Liver (tissue), 10 donors: ENCODE measurements at places on chromosomes 7 and 10. TPM values are rescaled to one million over a fixed set of nuclear protein-coding genes. Genes with fewer than 3 reads are reported as not detected.

GRCh38 chr10:11668847-11669610 is 57.6 kb upstream of the USP6NL start:
- no peak overlapping the region for H3K27ac ChIP-seq
- H3K36me3 ChIP-seq, result no peaks in the 10 kb centered on the region
- no peak overlapping the region for H3K4me3 ChIP-seq

- H3K27me3 ChIP-seq, result no peaks in the 10 kb centered on the region
- no peaks in the 10 kb centered on the region for H3K36me3 ChIP-seq
- H3K4me1 ChIP-seq, result no peaks in the 10 kb centered on the region
- DNase-seq, result no peak
- no peak overlapping the region for H3K27ac ChIP-seq
Observed at GRCh38 chr10:11243425-11244222, 226.0 kb downstream of the CELF2 start.

GRCh38 chr10:75746356-75746755 is 314.9 kb downstream of the LRMDA start:
- no peaks in the 10 kb centered on the region for H3K27me3 ChIP-seq
- DNase-seq, result no peak
- no peak overlapping the region for H3K4me3 ChIP-seq
- no peaks in the 10 kb centered on the region for H3K36me3 ChIP-seq

DNA sequence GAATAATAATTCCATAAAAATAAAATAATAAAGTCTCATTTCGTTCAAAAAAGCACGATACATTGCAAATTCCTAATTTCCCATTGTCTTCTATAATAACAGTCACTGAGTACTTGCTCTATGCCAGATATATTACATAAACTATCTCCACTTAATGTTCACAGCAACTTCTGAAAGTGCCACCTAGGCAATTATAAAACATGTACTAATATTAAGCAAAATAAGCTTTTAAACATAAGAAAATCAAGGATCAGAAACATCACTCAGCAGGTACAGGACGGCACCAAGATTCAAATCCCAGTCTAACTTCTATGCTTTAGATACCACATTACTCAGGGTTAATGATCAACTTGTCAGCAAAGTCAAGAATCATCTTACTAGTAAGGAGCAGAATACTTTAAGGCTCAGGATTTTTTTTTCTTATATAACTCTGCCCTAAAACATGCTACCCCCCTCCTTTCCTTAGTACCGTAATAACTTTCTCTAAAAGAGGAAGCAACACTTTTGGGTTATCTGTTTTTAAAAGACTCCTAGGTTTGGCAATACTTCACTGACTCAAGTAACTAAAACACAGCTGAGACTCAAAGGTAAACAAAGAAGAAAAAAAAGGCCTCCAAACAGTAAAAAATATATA is 51.3 kb downstream of the USP6NL start:
- DNase-seq, result no peak
- H3K27me3 ChIP-seq, result no peaks in the 10 kb centered on the region
- H3K4me3 ChIP-seq, result no peak overlapping the region
- no peaks in the 10 kb centered on the region for H3K36me3 ChIP-seq

- no peaks in the 10 kb centered on the region for H3K27me3 ChIP-seq
- H3K4me3 ChIP-seq, result no peak overlapping the region
- no peak overlapping the region for H3K27ac ChIP-seq
Observed at GRCh38 chr10:93542358-93542791, 24.1 kb upstream of the FFAR4 start.

GRCh38 chr7:15567652-15568051 is 5.8 kb upstream of the AGMO start:
- no peak overlapping the region for H3K4me3 ChIP-seq
- no peaks in the 10 kb centered on the region for H3K27me3 ChIP-seq
- H3K27ac ChIP-seq, result no peak overlapping the region
- peaks cover 16% of the 10 kb centered on the region for H3K4me1 ChIP-seq
- no peak for DNase-seq

The COL26A1 gene
- total RNA-seq, result 0.89 TPM

DNA sequence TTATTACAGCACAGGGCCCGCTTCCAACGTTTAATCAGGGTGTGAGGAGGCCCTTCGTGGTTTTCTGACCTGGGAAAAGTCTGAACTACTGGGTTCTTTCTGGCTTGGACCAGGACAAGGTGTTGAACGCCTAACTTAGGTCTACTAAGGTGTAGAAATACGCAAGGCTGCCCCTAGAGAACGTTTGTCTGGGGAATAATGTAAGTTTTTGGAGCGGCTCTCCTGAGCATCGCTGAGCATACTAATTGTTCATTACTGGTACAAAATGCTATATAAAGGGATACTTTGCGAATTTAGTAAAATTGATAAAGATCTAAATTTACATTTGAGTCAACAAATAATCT is 32.4 kb upstream of the TOMM7 start:
- no peaks in the 10 kb centered on the region for H3K4me1 ChIP-seq
- no peaks in the 10 kb centered on the region for H3K27me3 ChIP-seq
- no peaks in the 10 kb centered on the region for H3K36me3 ChIP-seq

The SP4 gene
- 12.1 TPM for total RNA-seq

DNA sequence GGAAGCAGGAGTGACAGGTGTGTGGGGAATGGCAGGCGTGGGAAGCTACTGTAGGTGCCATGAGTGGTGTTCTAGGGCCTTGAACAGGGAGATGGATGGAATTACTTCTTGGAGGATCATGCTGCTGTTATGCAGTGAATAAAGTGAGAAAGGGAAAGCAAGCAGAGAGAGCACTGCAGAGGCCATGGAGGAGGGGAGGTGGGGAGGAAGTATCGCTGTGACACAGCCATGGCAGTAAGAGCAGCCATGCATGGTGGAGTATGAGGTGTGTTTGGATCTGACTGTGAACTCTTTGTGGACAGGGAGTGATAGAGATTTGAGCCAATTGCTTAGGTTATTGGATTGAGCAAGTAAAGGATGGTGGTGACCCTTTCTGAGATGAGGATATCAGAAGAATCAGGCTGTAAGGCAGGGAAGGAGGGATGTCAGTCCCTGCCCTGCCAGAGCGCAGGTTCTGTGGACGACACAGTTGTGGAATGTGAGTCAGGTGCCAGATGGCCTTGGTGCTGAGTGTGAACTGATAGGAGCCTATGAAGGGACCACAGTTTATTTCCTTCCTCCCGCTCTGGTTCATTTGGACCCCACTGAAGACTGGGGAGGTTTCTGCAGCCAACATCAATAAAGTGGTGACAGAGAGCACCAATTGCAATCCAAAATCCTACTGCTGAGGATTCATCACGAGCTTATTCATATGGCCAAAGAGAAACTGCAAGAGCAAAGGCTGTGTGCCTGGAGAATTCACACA is 105.5 kb upstream of the TMEM72 start:
- DNase-seq, result no peak
- H3K27me3 ChIP-seq, result no peaks in the 10 kb centered on the region
- no peaks in the 10 kb centered on the region for H3K4me1 ChIP-seq

DNA sequence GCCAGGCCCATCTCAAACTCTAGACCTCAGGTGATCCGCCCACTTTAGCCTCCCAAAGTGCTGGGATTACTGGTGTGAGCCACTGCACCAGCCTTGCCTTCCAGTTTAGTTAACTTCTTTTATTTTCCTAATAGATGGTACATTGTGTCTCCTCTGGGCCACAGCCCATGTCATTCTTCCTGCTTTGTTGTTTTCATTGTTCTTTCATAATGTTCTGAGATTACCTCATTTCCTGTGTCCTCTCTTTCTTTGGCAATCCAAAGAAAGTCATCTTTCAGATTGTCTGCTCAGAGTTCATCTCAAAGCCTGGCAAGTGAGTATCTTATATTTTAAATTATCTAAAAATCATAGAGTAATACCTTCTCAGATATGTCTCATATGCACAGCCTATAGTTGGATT is at the start of gene OLAH:
TSS of gene OLAH (plus strand) at position 270 of the 400 bp plus-strand sequence. CDS start 3,346 bp downstream, outside the sequence.
- H3K36me3 ChIP-seq, result no peaks in the 10 kb centered on the region
- H3K4me3 ChIP-seq, result no peak within 1 kb of the TSS
- no peaks in the 10 kb centered on the region for H3K4me1 ChIP-seq
- no peak within 1 kb of the TSS for H3K27ac ChIP-seq

The TWIST1 gene
- total RNA-seq, result 0.19 TPM

GRCh38 chr10:23001901-23002516 is 74.2 kb downstream of the ARMC3 start:
- no peak overlapping the region for H3K4me3 ChIP-seq
- no peaks in the 10 kb centered on the region for H3K4me1 ChIP-seq
- H3K27ac ChIP-seq, result no peak overlapping the region
- H3K27me3 ChIP-seq, result no peaks in the 10 kb centered on the region
- no peak for DNase-seq

DNA sequence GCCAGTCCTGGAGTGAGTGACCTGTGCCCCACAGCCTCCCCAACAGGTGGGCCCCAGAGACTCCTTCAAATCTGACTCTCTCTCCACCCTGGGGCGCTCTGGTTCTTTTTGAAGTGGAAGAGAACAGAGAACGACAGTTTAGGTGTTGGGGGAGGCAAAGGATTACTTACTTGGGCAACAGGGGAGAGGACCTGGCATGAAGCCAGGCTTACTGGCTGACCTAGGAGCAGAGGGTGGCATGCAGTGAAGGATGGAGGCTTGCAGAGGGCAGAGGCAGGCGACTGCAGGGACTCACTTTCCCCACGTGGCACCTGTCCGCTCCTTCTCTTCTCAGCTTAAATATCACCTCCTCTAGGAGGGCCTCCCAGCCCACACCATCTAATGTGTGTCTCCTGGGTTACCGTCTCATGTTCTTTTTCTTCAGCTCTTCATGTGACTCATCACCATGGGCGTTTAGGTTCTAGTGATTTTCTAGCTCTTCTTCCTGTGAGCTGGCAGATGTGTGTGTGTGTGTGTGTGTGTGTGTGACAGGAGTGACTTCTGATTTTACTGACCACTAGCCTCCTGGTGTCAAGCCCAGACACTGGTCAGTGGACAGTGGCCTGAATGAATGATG is 15.5 kb downstream of the LZTS2 start:
- H3K27ac ChIP-seq, result no peak overlapping the region
- H3K4me3 ChIP-seq, result no peak overlapping the region
- H3K4me1 ChIP-seq, result peaks cover 2% of the 10 kb centered on the region
- no peaks in the 10 kb centered on the region for H3K36me3 ChIP-seq

- H3K4me1 ChIP-seq, result no peaks in the 10 kb centered on the region
- no peak overlapping the region for H3K27ac ChIP-seq
- no peaks in the 10 kb centered on the region for H3K27me3 ChIP-seq
- H3K36me3 ChIP-seq, result peaks cover 6% of the 10 kb centered on the region
- H3K4me3 ChIP-seq, result no peak overlapping the region
- DNase-seq, result no peak
Observed at GRCh38 chr7:129652914-129653313, 41.4 kb downstream of the NRF1 start.

GRCh38 chr10:116948530-116948870 is 56.5 kb downstream of the SHTN1 start:
- no peak overlapping the region for H3K4me3 ChIP-seq
- H3K27ac ChIP-seq, result no peak overlapping the region
- peaks cover 2% of the 10 kb centered on the region for H3K36me3 ChIP-seq
- no peaks in the 10 kb centered on the region for H3K4me1 ChIP-seq
- no peak for DNase-seq

The RBP4 gene
- 1,174 TPM for total RNA-seq

The OPN1SW gene
- not detected for total RNA-seq

GRCh38 chr7:48301201-48301600 is 129.9 kb downstream of the ABCA13 start:
- H3K4me3 ChIP-seq, result no peak overlapping the region
- no peak overlapping the region for H3K27ac ChIP-seq
- H3K4me1 ChIP-seq, result no peaks in the 10 kb centered on the region
- H3K36me3 ChIP-seq, result no peaks in the 10 kb centered on the region

DNA sequence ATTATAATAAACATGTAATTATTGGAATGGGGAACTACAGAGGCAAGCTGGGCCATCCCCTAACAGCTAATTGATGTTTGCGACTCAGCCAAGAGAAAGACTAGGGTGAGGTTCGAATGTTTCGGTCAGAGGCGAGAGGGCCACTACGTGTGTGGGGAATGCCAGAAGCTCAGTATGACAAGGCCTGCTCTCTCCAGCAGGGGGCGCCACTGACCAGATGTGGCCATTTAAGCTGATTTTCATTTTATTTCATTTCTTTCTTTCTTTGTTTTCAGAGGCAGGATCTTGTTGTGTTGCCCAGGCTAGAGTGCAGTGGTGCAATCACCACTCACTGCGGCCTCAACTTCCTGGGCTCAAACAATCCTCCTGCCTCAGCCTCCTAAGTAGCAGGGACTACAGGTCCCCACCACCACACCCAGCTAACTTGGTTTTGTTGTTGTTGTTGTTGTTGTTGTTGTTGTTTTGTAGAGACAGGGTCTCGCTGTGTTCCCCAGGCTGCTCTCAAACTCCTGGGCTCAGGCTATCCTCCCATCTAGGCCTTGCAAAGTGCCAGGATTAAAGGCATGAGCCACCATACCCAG is 38.1 kb downstream of the TMEM130 start:
- no peak overlapping the region for H3K4me3 ChIP-seq
- no peaks in the 10 kb centered on the region for H3K27me3 ChIP-seq
- no peaks in the 10 kb centered on the region for H3K4me1 ChIP-seq
- H3K27ac ChIP-seq, result no peak overlapping the region

DNA sequence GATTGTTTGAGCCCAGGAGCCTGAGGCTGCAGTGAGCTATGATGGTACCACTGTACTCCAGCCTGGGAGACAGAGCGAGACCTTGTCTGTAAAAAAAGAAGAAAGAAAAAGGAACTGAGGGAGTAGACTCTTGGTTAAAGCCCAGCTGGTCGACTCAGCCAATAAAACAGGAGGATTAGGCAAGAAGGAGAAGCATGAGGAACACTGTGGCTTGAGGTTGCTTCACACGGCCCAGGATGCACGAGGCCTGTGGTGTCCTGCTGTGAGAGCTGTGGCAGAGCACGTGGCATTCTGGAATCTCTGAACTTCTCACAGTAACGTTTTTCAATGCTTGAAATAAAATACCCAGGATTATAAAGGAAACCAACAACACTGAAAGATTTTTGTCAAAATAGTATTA is 93.3 kb downstream of the CUL2 start:
- no peaks in the 10 kb centered on the region for H3K36me3 ChIP-seq
- DNase-seq, result no peak
- no peaks in the 10 kb centered on the region for H3K27me3 ChIP-seq
- no peak overlapping the region for H3K4me3 ChIP-seq

DNA sequence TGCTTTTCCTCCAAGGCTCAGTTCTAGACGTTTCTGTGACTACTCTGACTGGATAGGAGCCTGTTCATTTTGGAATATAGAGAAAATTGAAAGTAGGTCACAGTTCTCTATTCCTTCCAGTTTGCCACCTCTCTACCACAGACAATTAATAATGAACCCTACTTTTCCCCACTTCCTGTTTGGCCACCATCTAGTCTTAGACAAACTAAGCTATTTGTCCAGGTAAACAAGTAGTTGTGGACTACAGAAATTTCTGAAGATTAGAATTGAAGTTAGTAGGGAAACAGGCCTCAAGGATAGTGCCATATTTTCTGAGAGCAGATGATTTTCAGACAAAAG is 87.0 kb downstream of the AUTS2 start:
- no peaks in the 10 kb centered on the region for H3K4me1 ChIP-seq
- no peak overlapping the region for H3K27ac ChIP-seq
- H3K4me3 ChIP-seq, result no peak overlapping the region
- no peaks in the 10 kb centered on the region for H3K27me3 ChIP-seq
- no peaks in the 10 kb centered on the region for H3K36me3 ChIP-seq

- no peaks in the 10 kb centered on the region for H3K4me1 ChIP-seq
- DNase-seq, result no peak
- H3K36me3 ChIP-seq, result peaks cover 13% of the 10 kb centered on the region
- no peak overlapping the region for H3K27ac ChIP-seq
- no peak overlapping the region for H3K4me3 ChIP-seq
Observed at GRCh38 chr10:113041841-113042750, 92.0 kb downstream of the TCF7L2 start.
